ENCODE measurements at places on chromosomes 13 and 19.

- DNase-seq, result peak; percentile 60
Observed at GRCh38 chr19:12884926-12885748, 1.9 kb downstream of the KLF1 start.

DNA sequence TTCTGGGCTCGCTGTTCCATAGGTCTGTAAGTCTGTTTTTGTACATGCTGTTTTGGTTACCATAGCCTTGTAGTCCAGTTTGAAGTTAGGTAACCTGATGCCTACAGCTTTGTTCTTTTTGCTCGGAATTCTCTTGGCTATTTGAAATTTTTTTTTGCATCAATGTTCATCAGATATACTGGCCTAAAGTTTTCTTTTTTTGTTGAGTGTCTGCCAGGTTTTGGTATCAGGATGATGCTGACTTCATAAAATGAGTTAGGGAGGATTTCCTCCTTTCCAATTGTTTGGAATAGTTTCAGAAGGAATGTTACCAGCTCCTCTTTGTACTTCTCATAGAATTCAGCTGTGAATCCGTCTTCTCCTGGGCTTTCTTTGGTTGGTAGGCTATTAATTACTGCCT is 397.8 kb upstream of the HTR2A start:
- no peak for DNase-seq

DNA sequence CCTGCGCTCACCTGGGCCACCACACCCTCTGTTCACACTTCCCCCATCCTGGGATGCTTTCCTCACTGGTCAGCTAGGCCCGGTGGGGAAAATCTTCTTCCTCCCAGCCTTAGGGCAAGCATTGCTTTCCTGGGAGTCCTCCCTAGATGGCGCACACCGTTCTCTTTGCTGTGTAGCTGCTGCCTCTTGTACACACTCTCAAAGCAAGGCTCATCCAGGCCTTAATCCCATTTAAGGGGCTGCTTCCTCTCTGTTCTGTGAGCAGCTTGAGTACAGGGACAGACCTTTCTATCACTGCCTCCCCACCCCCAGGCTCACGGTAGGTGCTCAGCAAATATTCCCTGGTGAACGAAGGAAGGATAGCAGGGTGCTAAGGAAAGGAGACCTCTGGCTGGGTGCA is 11.1 kb downstream of the SLC7A10 start:
- DNase-seq, result no peak

DNA sequence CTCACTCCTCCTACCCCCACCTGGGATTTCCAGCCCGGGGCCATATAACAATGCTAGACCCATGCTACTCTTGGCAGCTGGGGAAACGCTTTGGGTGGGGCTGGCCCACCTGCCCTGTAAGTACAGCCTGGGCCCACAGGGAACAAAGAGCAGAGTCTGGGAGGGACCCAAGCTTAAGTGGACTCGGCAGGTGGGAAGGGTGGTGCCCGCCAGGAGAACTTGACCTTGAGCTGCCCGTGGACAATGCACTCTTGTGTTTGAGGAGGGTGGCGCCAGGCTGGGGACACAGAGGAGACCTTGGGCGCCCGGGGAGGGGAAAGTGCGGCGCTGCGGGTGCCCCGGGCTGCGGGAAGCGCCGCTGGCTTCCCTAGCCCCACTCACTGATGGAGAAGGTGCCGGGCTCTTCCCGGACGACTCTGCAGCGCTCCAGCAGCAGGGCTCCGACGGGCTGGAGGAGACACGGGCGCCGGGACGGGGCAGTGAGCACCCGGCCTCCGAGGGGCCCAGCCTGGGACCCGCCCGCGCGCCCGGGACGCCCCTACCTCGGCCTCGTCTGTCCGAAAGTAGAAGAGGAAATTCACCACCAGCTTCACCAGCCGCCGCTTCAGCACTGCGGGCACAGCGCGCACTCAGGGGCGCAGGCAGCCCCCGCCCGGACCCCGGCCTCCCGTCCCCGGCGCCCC is 607 bp downstream of the PLEKHJ1 start:
- DNase-seq, result no peak

GRCh38 chr13:97275776-97276501 is 53.8 kb downstream of the MBNL2 start:
- DNase-seq, result no peak

- DNase-seq, result no peak
Observed at GRCh38 chr19:38808741-38809140, 4.0 kb downstream of the LGALS4 start.

DNA sequence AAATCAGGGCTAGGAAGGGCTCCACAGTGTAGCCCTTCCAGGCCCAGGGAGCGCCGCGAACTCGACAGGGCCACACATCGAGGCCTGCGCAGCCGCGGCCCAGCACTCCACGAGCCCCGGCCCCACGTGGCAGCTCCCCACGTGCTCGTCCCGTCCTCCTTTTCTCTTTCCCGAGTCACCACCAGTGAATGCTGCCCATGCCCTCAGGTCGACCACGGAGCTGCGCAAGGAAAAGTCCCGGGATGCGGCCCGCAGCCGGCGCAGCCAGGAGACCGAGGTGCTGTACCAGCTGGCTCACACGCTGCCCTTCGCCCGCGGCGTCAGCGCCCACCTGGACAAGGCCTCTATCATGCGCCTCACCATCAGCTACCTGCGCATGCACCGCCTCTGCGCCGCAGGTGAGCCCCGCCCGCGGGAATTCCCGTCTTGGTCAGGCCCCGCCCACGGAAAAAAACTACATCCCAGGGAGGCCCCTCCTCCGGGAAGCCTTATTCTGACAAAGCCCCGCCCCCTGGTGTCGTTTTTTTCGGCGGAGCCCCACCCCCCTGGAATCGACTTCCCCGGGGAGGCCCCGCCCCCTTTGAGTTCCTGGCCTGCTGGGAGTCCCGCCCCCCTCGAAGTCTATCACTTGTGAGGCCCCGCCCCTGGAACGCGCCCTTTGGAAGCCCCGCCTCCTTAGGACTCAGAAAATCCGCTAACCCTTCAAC is 7.0 kb downstream of the HIF3A start:
- DNase-seq, result no peak

DNA sequence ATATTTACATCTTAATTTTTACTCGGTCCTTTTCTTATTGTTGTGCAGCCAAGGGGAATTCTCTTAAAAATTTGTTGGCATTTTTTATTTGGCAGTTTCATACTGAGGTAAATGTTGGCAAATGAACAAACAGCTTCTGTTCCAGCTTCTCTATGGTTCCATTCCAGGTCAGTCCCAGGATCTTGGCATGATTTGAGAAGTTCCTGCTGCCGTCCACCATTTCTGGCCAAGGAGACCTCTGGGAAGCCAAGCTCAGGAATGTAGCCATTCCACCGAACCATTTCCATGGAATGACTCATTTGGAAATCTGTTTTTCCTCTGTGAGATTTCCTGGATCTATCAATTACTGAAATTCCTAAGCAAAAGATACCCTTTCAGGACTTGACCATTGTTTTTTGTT is 43.9 kb downstream of the SLC10A2 start:
- DNase-seq, result no peak

GRCh38 chr13:43100667-43101066 is 77.3 kb downstream of the DNAJC15 start:
- no peak for DNase-seq

- peak; percentile 11 for DNase-seq
Observed at GRCh38 chr19:1811472-1811894, 593 bp downstream of the ATP8B3 start.

DNA sequence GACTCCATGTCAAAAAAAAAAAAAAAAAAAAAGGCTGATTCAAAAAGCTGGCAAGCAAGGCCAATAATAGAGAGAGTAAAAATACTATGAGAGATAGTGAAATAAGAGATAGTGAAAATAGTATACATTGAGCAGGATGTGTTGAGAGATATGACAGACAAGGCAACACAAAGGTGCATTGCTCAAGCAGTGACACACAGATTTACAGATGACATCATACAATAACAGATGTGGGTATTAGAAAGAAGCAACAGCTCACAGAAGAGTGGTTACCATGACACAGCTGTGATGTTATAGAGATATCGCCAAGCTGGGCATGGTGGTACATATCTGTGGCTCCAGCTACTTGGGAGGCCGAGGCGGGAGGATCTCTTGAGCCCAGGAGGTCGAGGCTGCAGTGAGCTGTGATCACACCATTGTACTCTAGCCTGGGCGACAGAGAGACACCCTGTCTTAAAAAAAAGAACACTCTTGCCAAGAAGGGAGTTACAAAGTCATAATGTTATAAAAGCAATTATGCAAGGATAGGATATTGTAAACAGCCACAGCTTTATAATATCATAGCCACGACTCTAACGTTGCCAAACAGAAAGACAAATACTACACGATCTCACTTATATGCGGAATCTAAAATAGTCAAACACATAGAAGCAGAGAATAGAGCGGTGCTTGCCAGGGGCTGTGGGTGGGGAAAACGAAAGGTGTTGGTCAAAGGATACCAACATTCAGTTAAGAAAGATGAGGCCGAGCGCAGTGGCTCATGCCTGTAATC is 10.3 kb downstream of the TNFSF9 start:
- no peak for DNase-seq

GRCh38 chr19:33864311-33864850 is 67.7 kb downstream of the KCTD15 start:
- DNase-seq, result no peak

- no peak for DNase-seq
Observed at GRCh38 chr13:53568491-53568890, 539.9 kb downstream of the OLFM4 start.

GRCh38 chr13:47004027-47004426 is 107.2 kb upstream of the HTR2A start:
- no peak for DNase-seq

DNA sequence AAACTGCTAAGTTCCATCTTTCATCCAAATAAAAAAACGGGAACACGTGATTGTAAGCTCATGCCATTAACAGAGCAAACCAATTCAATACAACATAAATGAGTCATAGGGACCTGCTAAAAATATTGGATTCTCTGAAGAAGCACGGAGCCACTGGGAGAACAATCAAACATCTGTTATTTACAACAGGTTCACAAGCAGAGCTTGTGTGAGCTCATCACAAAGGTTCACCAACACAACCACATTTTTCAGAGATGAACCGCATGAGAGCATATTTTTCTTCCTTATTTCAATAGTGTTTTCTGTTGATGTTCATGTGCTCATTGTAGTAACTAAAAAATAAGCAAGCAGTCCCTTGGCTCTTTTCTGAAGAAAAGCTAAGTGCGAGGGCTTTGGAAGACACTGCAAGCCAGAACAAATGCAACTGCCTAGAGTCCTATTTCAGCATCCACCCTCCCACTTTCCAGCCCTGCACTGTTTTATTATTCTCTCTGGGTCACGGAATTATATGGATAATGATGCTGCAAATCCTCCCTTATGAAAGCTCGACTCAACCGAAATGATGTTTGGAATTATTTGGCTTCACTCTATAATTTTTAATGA is 545.8 kb downstream of the LIG4 start:
- DNase-seq, result no peak

GRCh38 chr13:49616676-49617065 is 11.6 kb upstream of the ARL11 start:
- DNase-seq, result no peak

DNA sequence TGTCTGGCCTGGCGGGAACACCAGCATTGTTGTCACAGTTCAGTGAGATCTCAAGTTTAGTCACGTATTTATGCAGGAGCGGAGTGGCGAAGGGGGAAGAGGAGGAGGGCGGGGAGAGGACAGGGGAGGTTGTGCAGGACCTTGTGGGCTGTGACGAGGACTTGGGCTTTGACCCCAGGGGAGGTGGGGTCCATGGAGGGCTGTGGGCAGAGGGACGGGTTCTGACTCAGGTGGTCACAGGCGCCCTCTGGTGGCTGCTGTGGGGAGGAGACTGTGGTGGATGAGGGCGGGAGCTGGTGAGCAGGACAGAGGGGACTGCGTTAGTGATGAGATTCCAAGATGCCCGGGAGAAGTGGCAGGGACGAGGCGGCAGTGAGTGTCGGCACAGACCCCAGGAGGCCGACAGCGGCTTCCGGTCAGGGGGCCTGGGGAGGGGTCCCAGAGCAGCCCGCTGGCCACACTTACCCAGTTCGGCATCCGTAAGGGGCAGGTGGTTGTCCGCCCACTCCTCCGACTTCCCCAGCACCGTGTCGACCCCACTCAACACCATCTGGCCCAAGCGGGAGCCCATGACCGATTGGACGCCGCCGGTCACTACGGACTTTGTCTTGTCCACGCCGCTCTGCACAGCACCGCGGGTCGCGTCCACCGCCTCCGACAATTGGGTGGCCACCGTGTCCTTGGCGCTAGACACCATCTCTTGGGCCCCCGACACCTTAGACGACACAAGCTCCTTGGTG is 15.7 kb downstream of the PLIN3 start:
- peak; percentile 47 for DNase-seq

DNA sequence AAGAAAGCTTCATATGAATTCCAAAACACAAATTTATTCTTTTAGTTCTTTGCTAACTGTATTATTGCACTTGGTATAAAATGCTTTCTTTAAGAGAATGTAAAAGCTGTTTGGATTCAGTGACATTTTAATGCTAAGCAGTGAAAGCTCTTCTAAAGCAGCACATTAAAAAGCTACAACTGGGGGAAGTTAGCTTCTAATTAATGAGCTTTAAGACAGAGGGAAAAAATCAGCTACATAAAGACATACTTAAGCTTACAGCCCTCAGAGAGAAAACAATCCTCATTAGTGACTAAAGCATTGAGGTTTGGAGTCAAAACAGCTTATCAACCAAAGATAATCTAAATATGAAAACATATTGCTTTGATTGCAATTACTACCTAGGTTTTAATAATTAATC is 1222.2 kb upstream of the SPRY2 start:
- DNase-seq, result no peak

- DNase-seq, result no peak
Observed at GRCh38 chr13:113971471-113972231, 2.2 kb downstream of the C13orf46 start.

DNA sequence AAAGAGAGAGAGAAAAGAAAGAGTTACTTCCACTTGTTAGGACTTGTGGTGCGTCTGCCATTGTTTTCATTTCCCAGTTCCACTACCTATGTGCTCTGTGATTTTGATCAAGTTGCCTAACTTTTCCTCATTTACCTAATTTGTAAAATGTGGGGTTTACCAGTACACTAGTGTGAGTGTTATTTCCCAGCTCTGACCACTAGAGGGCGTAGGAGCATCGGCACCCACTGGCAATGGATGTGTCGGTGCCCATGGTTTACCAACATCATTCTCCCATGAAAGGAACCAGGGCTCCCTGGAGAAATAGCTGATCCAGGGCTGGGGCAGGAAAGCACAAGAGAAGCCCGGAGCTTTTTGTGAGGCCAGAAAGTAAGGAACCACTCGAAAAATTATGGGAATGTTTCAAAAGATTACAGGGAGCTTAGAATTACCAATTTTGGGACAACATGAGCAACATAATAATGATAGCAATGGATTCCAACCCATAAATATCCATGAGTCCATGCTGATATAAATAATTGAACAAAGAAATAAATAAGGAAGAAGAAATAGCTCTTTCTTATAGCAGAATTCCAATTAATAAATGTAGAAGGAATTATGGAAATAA is 15.1 kb upstream of the CEACAM4 start:
- peak; percentile 24 for DNase-seq

GRCh38 chr19:4829001-4829712 is 2.4 kb downstream of the TICAM1 start:
- no peak for DNase-seq

DNA sequence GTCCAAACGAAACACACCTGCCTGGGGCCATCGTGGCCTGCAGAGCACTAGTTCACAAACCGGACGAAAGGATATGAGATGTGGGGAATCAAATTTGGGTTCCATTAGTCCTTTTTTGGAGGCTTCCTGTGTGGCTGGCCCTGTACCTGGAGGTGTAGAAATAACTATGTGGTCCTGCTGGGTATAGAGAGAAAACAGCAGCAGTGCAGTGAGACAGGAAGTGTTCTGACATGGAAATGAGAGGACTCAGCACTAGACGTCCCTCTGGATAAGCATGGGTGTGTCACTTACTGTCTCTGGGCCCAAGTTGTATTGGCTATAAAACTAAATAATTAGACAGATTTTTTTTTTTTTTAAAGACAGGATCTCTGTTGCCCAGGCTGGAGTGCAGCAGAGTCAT is 12.3 kb downstream of the KDELR1 start:
- DNase-seq, result no peak
